Activated CD4-positive, alpha-beta T cell treated with anti-CD3 and anti-CD28 coated beads, Interleukin-2, amount 50 U/mL, for 1 hour (primary cell): ENCODE measurements at places on chromosomes 7 and 10.

GRCh38 chr10:28879875-28880682, 202.8 kb downstream of the BAMBI start:
- DNase-seq, result no peak

DNA sequence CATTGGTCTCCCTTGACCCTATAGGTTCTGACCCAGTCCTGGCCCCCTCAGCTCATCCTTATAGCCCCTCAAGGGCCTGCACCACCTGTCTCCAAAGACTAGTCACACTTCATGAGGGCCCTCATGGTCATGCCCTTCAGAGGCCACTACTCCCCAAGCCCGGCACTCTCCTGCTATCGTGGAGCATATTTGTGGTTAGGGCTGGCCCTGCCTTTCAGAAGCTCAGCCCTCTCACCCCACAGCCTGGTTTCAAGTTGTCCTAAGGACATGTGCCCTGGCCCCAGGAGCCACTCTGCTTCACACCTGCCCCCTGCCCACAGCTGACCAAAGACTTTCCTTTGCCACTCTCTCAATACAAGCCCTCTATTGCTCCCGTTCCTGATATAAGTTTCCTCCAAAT, 60.3 kb upstream of the LBX1 start:
- no peak for DNase-seq

GRCh38 chr10:118960157-118961090, 69.1 kb upstream of the NANOS1 start:
- no peak for DNase-seq

GRCh38 chr7:154302380-154302779, 250.2 kb downstream of the DPP6 start:
- no peak for DNase-seq
